SHP77 treated with DMSO at 0.1 percent for 48 hours (cell line): ENCODE measurements at places on chromosomes 2 and 18.

DNA sequence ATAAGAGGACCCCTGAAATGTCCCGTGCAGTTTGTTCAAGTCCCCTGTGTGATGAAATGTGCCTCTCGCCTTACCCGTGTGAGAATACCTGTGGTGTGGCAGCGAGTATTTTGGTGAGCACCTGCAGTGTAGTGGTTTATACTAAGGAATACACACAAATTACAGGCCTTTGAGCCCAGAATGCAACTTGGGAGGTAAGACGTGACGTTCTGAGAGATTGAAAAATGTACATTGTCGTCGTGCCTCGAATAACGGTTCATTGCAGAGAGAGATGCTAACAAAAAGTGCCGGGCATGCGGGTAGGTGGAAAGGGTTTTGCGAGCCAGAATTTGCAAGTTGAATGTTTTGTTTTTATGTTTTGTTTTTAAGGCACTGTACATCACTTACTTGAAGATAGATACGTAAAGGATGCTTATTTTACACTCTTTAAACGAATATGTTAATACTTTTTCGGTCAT is 867 bp downstream of the RBBP8 start:
- no peak for DNase-seq

- DNase-seq = no peak
Measured at GRCh38 chr18:37304012-37304680, 261.5 kb downstream of the CELF4 start.

DNA sequence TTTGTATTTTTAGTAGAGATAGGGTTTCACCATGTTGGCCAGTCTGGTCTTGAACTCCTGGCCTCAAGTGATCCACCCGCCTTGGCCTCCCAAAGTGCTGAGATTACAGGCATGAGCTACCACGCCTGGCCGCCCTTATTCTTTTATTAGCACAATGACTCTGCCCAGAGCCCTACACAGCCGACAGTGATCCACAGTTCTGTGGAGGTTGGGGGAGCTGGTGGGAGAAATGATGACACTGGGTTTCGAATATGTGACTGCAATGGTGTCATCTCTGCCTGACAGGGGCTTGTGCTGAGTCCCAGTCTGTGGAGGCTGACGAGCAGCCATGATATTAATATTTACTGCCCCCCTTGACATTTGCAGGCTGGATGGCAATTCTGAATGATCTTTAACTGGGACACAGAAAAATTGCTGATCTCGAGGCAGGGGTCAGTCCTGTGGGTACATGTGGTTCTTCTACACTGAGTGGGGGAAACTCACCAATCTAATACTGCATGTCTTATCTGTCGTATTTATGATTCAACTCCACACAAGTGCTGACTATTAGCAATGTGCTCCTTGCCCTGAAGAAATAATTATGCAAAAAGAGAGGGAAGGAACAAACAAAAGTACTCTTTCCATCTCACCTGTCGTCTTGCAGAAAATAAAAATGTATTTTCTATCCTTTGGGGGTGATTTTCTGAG is 6.3 kb upstream of the CTAGE1 start:
- DNase-seq = no peak

DNA sequence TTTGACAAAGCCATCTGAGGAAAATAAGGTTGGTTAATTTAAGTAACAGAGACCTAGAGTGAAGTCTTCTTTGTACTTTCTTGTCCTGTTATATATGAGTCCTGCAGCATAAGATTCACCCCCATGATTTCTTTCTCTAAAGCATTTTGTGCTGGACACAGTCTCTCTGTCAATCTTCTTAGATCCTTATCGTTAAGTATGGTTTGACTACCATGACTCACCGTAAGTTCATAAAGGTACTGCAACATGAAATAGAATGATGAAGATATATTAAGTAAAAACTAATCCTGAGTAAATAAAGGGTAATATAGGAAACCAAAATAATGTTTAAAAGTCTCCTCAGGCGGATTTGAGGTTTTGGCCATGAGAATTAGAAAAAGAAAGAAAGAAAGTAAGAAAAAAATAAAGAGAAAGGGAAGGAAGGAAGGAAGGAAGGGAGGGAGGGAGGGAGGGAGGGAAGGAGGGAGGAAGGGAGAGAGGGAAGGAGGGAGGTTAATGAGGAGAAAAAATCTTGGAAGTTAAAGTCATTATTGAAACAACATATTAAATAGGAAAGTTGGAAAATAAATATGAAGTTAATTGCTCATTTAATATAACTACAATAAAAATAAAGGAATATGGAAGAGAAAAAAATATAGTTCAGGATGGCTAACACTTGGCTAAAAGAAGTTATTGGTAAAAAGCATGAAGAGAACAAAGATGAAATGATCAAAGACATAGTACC is 980.3 kb upstream of the CDH2 start:
- DNase-seq = no peak

DNA sequence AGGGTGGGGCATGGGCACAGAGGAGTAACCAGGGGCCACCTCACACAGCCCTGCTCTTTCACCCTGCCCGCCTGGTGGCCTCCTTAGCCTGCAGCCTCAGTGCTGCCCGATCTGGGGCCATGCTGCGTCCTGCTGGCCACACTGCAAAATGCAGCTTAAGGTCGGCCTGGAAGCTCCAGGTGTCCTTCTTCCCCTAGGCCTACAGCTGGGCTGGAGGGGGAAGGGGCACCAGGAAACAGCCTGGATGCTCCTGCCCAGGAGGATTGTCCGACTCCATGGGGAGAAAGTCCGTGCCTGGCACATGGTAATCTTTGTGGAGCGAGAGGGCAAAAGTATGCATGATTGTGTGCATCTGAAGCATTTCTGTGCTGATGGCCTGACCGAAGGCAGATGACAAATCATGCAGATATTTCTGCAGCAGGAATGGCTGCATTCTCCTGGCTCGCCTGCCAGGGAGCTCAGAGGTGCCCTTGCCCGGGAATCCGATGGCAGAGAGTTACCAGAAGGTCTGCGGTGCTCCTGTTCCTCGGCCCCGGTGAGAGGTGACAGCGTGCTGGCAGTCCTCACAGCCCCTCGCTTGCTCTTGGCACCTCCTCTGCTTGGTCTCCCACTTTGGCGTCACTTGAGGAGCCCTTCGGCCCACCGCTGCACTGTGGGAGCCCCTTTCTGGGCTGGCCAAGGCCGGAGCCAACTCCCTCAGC is 12.8 kb upstream of the ALPP start:
- peak; percentile 67 for DNase-seq

- no peak for DNase-seq
Measured at GRCh38 chr18:13381944-13382365, 163.4 kb downstream of the LDLRAD4 start.

- no peak for DNase-seq
Measured at GRCh38 chr2:102018823-102019445, 27.2 kb downstream of the IL1R2 start.

- no peak for DNase-seq
Measured at GRCh38 chr18:41043876-41044275, 911.2 kb upstream of the PIK3C3 start.

GRCh38 chr18:59124370-59124704 is 15.3 kb upstream of the SEC11C start:
- DNase-seq = no peak

DNA sequence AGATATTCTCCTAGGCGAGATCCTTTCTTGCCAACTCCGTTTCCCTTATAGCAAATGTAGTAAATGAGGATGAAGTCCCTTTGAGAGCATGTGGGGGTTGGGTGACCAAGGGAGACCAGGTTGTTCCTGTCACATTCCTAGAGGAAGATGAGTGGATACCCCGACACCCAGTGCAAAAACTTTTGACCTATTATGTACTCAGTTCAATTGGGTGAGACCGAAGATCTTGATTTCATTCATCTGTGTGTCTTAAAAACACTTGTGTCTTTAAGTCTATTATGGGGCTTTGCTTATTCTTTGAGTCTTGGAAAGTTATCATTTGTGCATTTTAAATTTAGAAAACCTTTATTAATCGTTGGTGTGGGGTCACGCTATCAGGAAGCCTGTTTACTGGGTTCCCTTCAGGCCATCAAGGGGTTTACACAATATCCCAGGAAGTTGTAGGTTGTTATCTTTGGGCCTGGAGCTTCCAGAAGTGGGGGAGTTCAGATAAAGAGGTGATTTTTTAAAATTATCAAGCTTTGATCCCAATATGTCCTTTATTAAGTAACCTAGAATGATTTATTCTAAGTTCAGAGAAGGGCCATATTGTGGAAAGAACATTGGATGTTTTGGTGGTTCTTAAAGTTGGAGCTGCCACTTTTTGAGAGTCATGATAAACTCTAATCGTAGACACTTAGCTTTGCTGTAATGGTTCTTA is 2.8 kb downstream of the RHOB start:
- DNase-seq = no peak

DNA sequence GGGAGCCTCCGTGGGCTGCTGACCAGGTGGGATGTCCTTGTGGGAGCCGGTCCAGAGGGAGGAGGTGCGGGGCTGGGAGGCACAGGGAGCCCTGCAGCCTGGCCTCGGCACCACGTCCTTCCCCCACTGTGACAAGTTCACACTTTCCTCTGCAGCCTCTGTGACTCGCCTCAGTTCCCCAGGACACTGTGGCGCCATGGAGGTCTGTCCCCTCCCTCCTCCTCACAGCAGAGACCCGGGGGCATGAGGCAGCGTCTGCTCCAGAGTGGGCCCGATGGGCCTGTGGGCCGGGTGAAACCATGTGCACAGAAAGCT is 27.3 kb upstream of the KCNG2 start:
- no peak for DNase-seq
